Spleen (tissue), 13 donors: ENCODE measurements at places on chromosomes 2 and 18. TPM values are rescaled to one million over a fixed set of nuclear protein-coding genes. Genes with fewer than 3 reads are reported as not detected.

- no peak overlapping the region for H3K4me3 ChIP-seq
- H3K27ac ChIP-seq = no peak overlapping the region
- no peaks in the 10 kb centered on the region for H3K36me3 ChIP-seq
Observed at GRCh38 chr2:54059504-54059903, 55.9 kb upstream of the ACYP2 start.

DNA sequence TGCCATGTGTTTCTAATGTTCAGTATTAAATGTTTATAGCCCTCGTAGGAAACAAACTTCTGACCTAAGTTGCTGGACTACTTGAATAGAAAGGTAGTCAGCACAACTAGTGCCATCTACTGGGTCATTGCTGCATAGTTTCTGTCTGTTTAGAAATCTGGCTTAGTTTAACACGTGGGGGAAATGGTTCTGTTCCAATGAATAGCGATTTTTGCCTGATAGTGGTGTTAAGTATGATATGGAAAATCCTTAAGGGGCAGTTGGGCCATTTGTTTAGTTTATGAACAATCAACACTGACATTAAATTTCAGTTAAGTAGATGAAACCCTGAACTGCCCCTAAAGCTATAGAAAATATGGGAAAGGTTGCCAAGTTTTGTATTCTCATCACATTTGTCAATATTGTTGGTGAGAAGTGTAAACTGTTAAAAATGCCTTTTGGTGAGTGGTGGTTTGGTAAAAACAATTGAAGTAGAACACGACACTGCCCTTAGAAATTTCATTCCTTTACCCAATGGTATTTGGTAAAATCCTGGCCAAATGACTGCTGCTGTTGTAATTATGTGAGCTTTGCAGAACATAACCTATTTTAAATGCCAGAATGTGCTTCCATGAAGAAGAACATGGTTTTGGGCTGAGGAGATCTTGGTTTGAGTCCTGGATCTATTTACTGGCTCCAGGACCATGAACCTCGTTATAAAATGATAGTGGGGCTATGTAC, 13.2 kb downstream of the NABP1 start:
- H3K4me3 ChIP-seq = no peak overlapping the region
- H3K27ac ChIP-seq = peak overlapping the region; percentile 53
- peaks cover 62% of the 10 kb centered on the region for H3K36me3 ChIP-seq
- peaks cover 21% of the 10 kb centered on the region for H3K4me1 ChIP-seq
- no peaks in the 10 kb centered on the region for H3K27me3 ChIP-seq

DNA sequence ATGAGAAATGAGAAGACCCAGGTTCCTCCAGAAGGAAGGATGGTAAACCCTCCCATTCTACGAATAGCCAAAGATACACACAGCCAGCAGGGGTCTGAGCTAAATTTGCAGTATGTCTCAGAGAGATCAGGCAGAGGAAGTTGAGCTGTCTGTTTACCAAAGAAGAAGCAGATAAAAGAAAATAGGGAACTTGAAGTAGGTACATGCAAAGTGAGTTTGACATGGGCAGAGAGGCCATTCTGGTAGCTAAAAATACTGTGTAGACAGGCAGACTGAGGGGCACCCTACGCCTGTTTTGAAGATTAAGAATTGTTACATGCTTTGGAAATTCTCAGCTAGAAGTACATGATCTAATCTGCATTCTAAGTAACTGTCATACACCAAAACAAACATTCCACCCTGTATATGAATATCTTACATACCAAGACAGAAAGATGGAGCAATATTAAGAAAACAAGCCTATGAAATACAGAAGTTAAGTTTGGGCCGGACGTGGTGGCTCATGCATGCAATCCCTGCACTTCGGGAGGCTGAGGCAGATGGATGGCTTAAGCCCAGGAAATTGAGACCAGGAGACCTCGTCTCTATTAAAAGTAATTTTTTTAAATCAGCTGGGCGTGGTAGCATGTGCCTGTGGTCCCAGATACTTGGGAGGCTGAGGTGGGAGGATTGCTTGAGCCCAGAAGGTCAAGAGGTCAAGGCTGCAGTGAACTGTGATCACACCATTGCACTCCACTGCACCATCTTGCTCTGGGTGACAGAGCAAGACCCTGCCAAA, 157.9 kb downstream of the ANKRD44 start:
- peak overlapping the region; percentile 92 for H3K27ac ChIP-seq
- no peaks in the 10 kb centered on the region for H3K27me3 ChIP-seq
- H3K4me1 ChIP-seq = peaks cover 77% of the 10 kb centered on the region
- peak; percentile 83 for DNase-seq

GRCh38 chr2:182818925-182819324, 47.5 kb downstream of the FRZB start:
- no peak overlapping the region for H3K4me3 ChIP-seq
- H3K36me3 ChIP-seq = no peaks in the 10 kb centered on the region
- H3K27me3 ChIP-seq = no peaks in the 10 kb centered on the region
- no peaks in the 10 kb centered on the region for H3K4me1 ChIP-seq

GRCh38 chr2:195124391-195125079, 532.5 kb upstream of the SLC39A10 start:
- no peak overlapping the region for H3K4me3 ChIP-seq
- H3K27me3 ChIP-seq = no peaks in the 10 kb centered on the region
- no peaks in the 10 kb centered on the region for H3K36me3 ChIP-seq
- DNase-seq = peak; percentile 58
- no peak overlapping the region for H3K27ac ChIP-seq

DNA sequence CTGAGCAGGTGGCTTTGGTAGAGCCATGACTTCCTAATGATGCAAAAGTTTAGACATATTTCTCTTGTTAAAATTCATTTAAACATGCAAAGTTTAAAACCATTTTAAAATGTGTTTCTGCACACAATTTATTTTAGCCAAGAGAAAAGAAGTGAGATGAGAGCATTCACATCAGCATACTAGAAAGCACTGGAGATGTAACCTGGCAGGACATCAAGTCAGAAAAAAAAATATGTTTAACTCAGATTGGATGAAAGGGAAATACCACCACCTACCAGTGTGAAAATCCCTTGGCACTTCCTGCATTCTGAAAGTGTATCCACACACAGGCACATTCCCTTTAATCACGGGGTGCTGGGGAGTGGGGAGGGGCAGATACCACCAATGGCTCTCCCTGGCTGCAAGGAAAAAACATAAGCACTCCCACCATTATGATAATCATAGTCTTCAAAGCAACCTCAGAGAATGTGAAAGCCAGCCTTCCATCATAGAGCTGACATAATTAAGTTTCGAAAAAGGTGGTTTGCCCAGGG, 25.0 kb downstream of the DNER start:
- no peak overlapping the region for H3K27ac ChIP-seq
- no peaks in the 10 kb centered on the region for H3K27me3 ChIP-seq
- H3K36me3 ChIP-seq = no peaks in the 10 kb centered on the region
- H3K4me1 ChIP-seq = no peaks in the 10 kb centered on the region
- no peak overlapping the region for H3K4me3 ChIP-seq

DNA sequence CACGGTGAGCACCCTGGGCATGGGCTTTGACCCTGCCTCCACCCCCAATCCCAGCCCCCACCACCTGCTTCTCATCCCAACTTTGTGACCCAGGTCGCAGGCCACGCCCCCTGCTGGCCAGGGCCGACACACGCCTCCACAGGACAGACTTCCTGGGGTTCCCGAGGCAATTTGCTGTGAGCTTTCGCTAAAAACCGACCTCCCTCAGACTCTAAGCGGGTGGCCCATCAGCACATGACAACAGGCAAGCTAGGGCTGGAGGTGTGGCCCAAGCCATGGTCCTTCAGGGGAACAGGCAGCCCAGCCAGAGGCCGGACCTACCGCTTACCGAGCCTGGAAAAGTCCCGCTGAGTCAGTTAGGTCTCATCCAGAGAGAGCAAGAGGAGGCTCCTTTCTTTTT, 31.9 kb downstream of the C1QL2 start:
- no peaks in the 10 kb centered on the region for H3K36me3 ChIP-seq
- no peak for DNase-seq
- peaks cover 95% of the 10 kb centered on the region for H3K27me3 ChIP-seq
- H3K27ac ChIP-seq = no peak overlapping the region
- H3K4me1 ChIP-seq = no peaks in the 10 kb centered on the region
- no peak overlapping the region for H3K4me3 ChIP-seq

- no peak overlapping the region for H3K4me3 ChIP-seq
- no peaks in the 10 kb centered on the region for H3K36me3 ChIP-seq
- peaks cover 23% of the 10 kb centered on the region for H3K4me1 ChIP-seq
- no peaks in the 10 kb centered on the region for H3K27me3 ChIP-seq
- DNase-seq = no peak
Observed at GRCh38 chr2:207505171-207505570, 24.6 kb upstream of the CREB1 start.

DNA sequence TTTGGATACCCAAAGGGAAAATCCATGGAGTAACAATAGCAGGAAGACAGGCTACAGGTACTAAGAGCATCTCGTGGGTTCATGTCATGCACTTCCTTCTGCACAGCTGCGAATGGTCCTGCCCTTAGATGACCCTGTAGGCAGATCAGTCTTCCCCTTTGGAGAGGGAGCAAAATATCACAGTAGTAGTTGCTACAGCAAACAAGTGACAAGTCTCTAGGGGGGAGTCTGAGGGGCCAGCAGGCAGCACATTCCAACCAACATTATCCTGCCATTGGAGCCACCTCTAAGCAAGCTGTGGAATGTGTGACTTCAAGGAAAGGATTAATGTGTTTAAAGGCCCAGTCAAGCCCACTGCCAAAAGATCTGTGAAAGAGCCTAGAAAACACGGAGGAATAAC, 273.2 kb upstream of the PARD3B start:
- H3K27me3 ChIP-seq = no peaks in the 10 kb centered on the region
- no peaks in the 10 kb centered on the region for H3K4me1 ChIP-seq
- no peaks in the 10 kb centered on the region for H3K36me3 ChIP-seq
- no peak overlapping the region for H3K27ac ChIP-seq

GRCh38 chr2:238285653-238286082, 2.7 kb downstream of the PER2 start:
- no peaks in the 10 kb centered on the region for H3K36me3 ChIP-seq
- DNase-seq = no peak
- H3K27ac ChIP-seq = no peak overlapping the region
- H3K4me1 ChIP-seq = peaks cover 78% of the 10 kb centered on the region

Gene MAP3K20
- 15.5 TPM for total RNA-seq

Gene RSAD2
- 12.0 TPM for total RNA-seq

Gene REG3A
- total RNA-seq = not detected

Gene EFHD1
- total RNA-seq = 19.8 TPM

Gene TLX2
- total RNA-seq = not detected

Gene ZAP70
- 96.1 TPM for total RNA-seq
